ENCODE measurements at places on chromosomes 2 and 18.

- DNase-seq, result no peak
These were observed 78.0 kb upstream of the MGAT5 start for GRCh38 chr2:134175834-134176233.

GRCh38 chr2:42116195-42117181 is 52.7 kb upstream of the EML4 start:
- DNase-seq, result peak; percentile 34

GRCh38 chr18:32919799-32920198 is 147.0 kb upstream of the KLHL14 start:
- no peak for DNase-seq

GRCh38 chr2:136246086-136246669 is 128.2 kb upstream of the CXCR4 start:
- DNase-seq, result peak; percentile 82

GRCh38 chr18:74281980-74282754 is 9.6 kb downstream of the CYB5A start:
- DNase-seq, result peak; percentile 48

DNA sequence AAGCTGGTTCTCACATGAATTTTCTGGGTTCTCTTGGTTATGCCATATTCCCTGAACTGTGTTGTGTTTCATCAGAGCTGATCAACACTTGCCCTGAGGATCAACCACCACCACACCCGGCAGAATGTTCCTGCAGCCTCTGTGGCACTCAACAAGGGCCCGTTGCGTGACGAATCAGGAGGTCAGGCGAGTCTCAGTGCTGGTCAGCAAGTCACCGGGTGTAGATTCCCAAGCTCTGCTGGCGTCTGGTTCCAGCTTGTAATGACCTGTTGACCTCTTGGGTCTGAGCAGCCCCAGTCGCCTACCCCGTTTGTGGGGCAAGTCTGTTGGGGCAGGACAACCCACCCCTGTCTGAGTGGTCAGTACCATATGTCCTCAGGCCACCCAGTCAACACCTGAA is 46.0 kb downstream of the ADCY3 start:
- peak; percentile 82 for DNase-seq

- no peak for DNase-seq
These were observed 196.6 kb upstream of the COPS8 start for GRCh38 chr2:236888794-236889780.

- no peak for DNase-seq
These were observed 242.0 kb downstream of the HDAC4 start for GRCh38 chr2:239158641-239159475.

DNA sequence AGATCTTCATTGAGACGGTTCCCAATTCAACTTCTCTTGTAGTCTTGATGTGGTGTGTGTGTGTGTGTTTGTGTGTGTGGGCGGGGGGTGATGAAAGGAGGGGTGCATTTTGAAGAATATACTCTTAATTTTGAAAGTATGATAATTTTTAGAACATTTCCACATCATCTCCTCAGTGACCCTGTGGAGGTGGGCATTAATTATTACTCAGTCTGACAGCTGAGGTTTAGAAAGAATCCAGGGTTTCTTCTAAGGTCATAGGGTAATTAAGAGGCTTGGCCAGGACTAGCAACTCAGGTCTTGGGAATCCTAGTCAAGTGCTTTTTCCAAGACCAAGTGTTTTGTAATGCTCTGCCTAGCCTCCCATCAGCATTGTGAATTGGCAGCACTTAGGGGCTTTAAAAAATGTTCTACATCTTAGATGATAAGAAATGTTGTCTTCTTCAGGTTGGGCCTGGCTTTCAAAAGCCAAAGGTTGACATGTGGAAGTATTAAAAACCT is 100.5 kb downstream of the SPTBN1 start:
- DNase-seq, result peak; percentile 54

- DNase-seq, result no peak
These were observed 59.2 kb downstream of the CCDC141 start for GRCh38 chr2:178990533-178991241.

Measured in inflammatory macrophage treated with lipopolysaccharide for 4 hours (primary cell).